ENCODE measurements at places on chromosomes 5 and 9.

DNA sequence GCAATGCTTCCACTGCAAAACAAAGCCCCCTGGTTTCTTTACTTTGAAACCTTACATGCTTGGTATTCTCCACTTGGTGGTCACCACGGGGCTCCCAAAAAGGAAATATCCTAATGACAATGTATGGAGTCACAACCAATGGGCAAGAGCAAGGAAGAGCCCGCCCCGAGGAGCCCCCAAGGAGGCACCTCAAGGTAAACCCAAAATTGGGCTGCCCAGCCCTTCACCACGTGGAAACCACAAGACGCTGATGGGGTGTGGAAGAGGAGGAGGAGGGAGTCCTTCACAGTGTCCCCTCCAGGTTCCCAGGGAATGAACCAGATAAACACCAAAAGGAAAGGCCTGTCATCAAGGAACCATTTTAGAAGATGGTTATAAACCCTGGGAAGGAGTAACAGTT is 3.8 kb downstream of the ROR2 start:
- no peak for DNase-seq

DNA sequence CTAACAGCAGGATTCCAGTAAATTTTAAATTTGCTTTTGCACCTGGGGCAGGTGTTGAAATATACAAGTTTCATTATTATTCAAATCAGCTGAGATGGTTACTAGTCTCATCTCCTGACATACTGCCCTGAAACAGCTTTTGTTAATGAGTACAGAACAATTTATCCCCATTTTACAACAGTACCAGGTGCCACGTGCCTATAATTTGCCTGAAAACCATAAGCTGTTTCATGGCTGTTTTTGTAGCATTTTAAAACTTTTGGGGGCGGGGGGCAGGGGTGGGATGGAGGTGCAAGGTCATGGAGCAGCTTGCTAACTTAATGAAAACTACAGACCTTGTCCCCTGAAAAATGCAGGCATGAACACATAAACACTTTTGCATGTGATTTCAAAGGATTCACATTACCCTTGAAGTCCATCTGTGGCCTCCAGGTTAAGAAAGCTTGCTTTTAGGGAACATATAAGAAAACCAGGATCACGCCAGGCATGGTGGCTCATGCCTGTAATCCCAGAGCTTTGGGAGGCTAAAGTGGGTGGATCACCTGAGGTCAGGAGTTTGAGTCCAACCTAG is 42.1 kb downstream of the TIMD4 start:
- no peak for DNase-seq

DNA sequence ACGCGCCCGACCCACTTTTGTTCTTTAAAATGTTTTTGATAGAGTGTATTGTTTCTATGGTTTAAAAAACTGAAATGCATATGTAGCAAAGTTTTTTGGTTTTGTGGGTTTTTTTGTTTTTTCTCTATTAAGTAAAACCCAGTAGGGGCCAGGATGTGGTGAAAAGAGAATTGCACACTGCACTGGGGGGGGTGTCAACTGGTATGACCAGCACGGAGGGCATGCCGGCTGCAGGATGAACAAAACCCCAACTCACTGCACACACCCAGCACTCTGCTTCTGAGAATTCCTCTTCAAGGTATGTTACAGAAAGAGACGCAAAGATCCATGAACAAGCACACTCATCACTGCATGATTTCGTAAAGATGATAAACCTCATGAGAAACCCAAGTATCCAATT is 75.0 kb downstream of the STK10 start:
- peak; percentile 40 for DNase-seq

GRCh38 chr9:134962973-134963364 is 45.3 kb upstream of the FCN1 start:
- DNase-seq: no peak

DNA sequence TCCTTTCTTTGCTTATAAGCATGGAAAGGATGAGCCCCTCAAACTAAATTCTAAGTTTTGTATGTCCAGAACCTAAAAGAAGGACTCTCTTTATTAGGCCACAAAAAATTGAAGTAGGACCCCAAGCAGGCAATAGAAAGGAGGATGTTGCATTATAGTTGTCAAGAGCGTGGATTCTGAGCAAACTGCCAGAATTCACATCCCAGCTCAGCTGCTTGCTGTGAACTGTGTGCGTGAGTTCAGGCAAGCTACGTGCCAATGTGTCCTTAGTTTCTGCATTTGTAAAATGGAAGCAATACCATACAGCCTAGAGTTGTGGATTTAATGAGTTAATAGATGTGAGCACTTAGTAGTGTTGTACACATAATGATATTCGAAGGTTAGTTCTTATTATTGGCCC is 70.6 kb upstream of the SLC44A1 start:
- DNase-seq: no peak

DNA sequence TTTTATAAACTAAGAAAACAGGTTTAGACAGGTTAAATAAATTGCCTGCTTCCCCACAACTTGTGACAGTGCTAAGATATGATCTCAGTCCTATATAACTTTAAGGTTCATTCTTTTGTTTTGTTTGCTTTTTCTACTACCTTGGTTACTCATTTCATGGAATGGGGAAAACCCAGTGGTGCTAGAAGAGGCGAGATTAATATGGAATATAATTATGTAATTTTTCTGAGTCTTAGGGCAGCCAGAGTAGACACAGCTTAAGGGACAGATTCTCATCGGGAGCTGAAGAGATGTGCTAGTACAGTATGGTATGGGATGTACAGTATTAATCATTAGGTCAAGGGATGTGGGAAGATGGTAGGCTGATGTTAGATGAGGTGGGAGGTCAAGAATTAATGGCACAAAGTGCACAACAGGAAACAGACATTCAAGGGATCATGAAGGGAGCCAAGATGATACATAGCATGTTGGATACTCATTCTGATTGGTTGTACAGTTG is 6.2 kb downstream of the TRIM32 start:
- peak; percentile 89 for DNase-seq

DNA sequence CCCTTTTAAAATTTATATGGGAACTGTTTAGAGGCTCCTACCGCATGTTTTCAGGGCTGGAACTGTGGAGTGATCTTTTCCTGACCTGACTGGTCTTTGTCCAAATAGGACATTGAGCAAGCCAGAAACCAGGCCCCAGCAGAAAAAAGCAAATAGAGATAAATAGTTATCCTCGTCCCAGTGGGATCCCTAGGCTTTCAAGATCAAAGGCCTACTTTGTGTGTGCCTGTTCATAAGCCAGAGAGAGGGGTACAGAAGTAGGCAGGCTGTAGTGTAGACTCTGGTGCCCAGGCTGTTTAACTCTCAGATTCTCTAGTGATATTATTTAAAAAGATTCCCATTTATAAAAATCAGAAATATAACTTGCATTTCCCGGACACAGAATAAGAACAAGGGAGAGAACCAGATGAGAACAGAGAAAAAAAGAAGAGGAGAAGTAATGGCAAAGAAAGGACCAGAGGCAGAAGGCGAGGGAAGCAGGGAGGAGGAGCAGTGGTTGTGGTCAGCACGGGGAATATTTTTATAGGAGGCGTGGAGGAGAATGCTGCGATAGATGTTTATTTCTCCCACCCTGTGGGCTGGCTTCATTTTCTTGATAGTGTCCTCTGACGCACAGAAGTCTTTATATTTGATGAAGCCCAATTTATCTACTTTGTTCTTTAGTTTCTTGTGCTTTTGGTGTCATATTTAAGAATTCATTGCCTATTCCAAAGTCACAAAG is 101.2 kb downstream of the AOPEP start:
- peak; percentile 31 for DNase-seq

DNA sequence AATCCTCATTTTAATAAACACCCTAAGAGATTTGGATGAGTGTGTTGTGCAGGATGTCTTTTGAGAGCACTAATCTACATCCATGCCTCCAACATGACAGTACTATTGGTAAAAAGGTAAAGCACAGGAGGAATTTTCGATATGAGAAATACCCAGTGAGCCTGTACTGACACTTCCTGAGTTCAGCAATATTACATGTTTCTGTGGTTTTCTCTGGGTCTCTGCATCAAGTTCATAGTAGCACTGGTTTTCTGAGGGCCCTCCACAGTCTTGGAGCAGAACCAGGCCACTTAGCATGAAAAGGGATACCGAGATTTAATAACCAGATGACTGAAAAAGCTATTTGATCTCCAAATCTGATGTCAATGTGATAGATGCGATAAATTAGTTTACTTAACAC is 524.1 kb downstream of the TMEM38B start:
- no peak for DNase-seq

- DNase-seq: no peak
These were observed 101.7 kb upstream of the DAPK1 start for GRCh38 chr9:87395804-87396479.

GRCh38 chr9:90921104-90921503 is 119.5 kb downstream of the SYK start:
- no peak for DNase-seq

DNA sequence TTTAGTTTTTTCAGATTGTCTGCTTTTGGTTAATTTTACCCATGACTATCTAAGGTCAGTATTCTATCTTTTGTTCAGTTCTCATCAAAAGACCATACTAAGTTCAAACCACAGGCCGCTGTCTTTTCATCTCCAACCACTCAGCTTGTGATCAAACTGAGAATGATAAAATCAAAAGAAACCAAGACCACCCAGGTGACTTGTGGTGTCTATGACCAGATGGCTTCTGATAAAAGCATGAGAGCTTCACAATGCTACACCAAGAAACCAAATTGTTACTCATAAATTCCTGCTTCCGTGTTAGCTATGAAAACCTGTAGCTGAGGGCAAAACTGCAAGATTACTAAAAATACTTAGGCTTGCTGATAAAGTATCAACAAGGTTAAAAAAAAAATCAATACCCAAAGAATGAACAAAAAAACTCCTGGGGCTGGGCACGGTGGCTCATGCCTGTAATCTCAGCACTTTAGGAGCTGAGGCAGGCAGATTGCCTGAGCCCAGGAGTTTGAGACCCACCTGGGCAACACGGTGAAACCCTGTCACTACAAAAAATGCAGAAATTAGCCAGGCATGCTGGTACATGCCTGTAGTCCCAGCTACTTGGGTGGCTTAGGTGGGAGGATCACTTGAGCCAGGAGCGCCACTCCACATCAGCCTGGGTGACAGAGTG is 25.8 kb upstream of the GPX8 start:
- no peak for DNase-seq

GRCh38 chr9:137683262-137683864 is 64.6 kb downstream of the EHMT1 start:
- no peak for DNase-seq

GRCh38 chr9:27457445-27457844 is 66.6 kb upstream of the IFNK start:
- no peak for DNase-seq

DNA sequence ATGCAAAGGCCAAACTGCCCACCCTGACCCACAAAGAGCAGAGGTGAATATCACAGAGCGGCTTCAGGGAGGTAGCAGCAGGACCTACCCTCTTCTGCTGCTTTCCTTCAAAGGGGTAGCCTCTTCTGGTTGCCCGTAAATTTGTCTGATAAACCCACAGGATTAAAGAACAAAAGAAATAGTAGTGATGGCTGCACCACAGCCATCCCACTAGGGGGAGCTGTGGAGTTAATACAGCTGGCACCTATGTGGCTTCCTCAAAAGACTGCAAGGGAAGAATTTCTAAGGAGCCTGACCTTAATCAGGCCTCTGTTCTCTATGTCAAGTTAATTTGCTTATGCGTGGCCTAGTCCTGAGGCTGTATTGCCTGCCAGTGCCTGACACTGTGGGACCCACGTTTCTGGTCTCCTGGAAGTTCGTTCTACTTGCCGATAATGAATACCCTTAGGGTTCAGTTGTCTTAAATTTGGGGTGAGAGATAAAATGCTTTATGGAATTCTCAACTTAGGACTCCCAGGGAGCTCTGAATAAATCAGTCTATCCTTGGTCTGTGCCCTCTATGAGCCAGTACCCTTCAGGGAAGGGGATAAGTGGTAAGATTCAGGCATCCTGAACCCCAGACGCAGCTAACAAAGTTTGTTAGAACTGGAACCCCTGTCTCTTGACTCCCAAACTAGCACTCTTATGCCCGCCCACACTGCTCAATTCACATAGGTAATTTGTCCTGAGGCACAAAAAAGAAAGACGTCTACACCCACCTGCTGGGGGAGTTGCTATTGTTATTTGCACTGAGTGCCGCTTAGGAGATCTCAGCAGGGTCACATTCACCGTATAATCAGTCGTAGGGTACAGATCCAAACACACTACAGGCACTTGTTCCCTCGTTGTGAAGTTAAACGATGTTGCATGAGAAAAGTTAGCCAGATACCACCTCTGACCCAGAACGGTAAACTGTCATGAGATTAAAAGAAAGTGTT is 77.1 kb downstream of the SUSD1 start:
- peak; percentile 79 for DNase-seq

DNA sequence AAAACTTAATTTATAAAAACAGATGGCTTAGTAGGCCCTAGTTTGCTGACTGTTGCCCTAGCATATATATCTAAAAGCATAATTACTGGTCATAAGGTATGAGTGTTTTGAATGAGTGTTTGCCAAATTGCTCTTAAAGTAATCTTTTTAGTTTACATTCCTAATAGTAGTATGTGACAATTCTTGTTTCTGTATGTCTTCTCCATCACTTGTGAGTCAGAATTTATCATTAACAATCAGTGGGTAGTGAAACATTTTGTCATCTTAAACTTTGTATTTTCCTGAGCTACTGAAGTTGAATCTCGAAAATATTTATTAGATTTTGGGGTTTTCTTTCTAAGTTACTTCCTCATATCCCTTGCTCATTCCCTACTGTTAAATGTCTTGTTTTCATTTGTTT is 49.6 kb downstream of the APC start:
- peak; percentile 64 for DNase-seq
